ENCODE measurements at places on chromosomes 5 and 9.
A peak's percentile ranks its signal among the peaks of the same experiment; 100 is the strongest.

DNA sequence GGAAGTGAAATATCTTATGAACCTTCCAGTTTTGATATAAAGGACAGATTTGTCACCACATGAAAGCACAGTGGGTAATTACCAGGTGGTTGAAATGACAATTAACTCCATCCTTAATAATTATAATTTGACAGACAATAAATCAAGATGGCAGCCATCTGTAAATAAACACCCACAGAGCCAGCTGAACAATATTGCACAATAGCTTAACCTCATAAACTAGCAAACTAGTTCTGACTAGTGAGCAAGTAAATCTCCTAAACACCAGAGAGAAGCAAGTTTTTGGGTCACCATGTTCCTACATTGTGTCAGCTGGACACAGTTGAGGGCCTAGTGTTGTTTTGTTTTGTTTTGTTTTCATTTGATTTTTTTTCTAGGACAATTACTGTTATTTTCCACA, 577.4 kb downstream of the ACTL7B start:
- no peak for DNase-seq

- DNase-seq = no peak
Measured at GRCh38 chr5:177310757-177311391, 824 bp downstream of the MXD3 start.

- peak; percentile 22 for DNase-seq
Measured at GRCh38 chr5:32589942-32590869, 4.8 kb downstream of the SUB1 start.

DNA sequence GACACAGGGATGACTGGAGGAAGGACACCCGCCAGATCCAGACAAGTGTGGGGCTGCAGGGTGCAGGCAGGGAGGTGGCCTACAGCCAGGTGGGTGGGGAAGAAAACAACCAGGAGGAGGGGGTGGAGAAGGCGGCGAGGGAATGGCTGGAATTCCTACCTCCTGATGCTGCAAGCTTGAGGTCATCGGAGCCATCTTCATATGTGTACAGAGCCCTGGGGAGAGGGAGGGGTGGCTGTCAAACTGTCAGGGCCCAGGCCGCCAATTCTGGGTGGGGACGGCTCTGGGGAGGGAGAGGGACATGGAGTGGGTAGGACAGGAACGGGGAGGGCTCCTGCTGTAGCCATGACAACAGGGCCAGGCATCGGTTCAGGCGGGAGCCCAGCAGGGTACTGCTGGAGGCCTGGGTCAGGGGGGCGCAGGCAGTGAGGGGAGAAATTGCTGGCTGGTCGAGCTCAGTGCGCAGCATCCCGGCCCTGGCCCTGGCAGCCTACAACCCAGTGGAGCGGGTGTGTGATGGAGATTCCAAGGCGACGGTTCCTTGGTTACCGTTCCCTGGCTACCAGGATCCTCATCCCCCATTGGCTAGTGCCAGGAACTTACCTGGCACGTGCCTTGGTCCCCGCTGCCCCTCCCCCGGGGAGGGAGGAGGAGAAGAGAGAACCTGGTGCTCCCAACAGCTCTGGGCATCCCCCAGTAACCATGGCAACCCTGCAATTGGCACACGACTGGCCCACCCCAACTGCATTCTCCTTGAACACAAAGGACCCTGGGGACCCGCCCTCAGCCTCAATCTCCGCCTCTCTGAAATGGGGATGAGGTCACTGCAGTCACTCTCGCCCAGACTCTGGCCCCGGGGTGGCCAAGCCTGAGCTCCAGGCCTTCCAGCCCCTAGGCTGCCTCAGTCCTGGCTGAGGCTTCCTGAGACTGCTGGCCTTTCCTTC, 4.5 kb downstream of the DBN1 start:
- DNase-seq = no peak

- DNase-seq = no peak
Measured at GRCh38 chr5:178499352-178499751, 90.8 kb downstream of the COL23A1 start.

GRCh38 chr9:14307989-14308852, 5.7 kb downstream of the NFIB start:
- no peak for DNase-seq

- DNase-seq = peak; percentile 32
Measured at GRCh38 chr9:104868687-104869404, 59.1 kb downstream of the ABCA1 start.

GRCh38 chr9:132383462-132383883, 23.2 kb downstream of the TTF1 start:
- no peak for DNase-seq

- DNase-seq = no peak
Measured at GRCh38 chr5:32679218-32679617, 31.9 kb upstream of the NPR3 start.

DNA sequence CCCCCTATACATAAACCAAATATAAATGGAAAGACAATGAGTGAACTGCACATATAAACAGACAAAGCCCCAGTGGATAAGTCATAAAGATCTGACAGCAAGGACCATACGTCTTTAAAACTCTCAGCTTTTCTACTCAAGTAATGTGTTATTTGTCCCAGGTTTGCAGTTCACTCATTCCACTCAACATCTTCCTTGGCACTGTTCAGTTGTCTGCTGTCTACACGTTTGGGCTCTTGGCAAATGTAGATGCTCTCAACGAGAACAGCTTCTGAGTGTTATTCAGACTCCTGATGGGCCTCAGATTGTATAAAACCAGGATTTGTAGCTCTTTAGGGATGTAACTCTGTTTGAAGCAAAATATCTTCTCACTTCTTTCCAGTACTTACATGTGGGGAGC, 198.2 kb upstream of the SEMA6A start:
- no peak for DNase-seq

GRCh38 chr9:19998823-19999455, 210.1 kb upstream of the SLC24A2 start:
- no peak for DNase-seq

- DNase-seq = no peak
Measured at GRCh38 chr9:125745018-125745417, 2.2 kb upstream of the PBX3 start.

- DNase-seq = no peak
Measured at GRCh38 chr5:106195679-106196474, 1474.9 kb downstream of the EFNA5 start.

DNA sequence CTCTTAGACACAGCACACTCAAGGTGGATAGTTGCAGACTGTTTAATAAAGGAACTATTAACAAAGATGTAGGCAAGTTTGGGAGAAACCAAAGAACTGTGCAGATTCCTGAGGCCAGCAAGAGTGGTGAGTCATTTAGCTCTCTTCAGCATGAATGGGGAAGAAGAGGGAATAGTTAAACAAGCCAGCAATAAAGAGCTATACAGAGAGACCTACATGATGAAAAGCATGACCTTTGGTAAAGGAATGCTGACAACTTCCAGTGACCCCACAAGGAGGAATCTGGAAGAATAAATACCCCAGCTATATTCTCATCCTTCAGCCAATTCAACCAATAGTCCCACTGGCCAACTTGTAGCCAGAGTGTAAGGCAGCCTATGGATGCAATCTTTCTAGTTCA, 706.0 kb upstream of the GRAMD2B start:
- DNase-seq = no peak

DNA sequence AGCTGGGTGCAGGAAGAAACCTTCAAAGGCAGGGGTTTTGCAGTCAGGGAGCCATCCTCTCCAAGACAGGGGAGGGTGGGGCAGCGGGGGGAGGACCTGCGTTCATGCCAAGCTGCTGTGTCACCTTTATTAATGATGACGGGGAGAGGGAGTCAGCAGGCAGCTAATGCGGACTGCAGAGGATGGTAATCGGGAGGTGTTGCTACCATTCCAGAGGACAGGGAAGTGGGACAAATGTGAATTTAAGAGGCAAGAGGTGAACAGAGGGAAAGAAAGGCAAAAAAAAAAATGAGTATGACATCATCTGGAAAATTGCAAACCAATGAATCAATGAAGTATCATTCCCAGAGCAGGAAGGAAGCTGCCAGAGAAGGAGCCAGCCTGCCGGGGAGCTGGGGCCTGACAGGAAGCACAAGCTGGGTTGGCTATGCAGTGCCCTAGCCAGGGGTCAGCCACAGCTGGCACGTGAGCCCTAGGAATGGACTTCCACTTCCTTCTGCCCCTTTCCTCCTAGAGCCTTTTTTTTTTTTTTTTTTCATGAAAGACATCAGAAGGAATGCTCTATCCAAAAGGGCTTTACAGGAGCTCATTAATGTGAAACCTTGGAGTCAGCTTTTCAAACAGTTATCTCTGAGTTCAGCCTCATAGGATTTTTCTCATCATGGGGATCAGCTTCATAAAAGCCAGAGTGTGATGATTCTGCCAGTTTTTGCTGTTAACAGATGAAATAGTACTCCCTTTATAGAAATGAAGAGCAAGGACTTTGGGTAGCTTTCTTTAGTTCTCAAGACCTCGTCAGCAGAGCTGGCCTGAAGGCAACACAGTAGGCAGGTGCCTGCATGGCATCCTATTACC, 9.2 kb downstream of the INSYN2B start:
- peak; percentile 53 for DNase-seq

GRCh38 chr9:108978205-108978604, 35.1 kb downstream of the CTNNAL1 start:
- no peak for DNase-seq

DNA sequence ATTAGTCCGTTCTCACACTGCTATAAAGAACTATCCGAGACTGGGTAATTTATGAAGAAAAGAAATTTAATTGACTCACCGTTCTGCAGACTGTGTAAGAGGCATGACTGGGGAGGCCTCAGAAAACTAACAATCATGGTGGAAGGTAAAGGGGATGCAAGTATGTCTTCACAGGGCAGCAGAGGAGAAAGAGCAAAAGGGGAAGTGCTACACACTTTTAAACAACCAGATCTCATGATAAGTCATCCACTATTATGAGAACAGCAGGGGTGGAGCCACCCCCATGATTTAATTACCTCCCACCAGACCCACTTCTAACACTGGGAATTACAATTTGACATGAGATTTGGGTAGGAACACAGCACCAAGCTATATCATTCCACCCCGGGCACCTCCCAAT, 26.6 kb downstream of the FST start:
- no peak for DNase-seq

DNA sequence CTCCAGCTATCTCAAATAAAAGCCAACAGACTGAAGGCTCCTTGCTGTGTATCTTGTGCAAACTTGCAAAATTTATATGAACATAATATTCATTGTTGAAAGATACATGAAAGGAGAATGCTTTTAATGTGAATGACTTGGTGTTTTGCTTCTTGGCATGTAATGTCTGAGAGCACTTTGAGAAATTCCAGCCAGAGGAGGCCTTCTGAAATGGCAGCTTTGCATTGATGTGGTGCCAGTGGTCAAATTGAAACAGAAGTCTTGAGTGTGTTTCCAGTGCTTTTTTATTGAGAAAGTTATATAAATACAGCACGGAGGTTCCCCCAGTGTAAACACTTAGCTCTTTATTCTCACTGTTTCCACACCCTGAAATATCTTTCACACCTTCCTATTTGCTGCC, 182.1 kb downstream of the ADCY2 start:
- DNase-seq = no peak

Data from epithelial cell of proximal tubule (primary cell).